ENCODE measurements at places on chromosomes 11 and 22.

DNA sequence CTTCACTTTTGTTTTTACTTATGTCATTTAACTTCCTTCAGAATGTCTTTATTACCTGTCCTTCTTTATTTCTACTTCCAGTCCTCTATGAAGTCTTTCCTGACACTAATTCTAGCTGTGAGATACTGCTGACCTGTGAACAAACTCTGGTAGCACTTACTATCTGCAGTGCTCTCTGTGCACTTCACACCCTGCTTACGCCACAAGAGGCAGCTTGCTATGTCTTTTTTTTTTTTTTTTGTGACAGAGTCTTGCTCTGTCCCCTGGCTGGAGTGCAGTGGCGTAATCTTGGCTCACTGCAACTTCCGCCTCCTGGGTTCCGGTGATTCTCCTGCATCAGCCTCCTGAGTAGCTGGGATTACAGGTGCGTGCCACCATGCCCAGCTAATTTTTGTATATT, 10.7 kb downstream of the STIM1 start:
- DNase-seq: no peak

DNA sequence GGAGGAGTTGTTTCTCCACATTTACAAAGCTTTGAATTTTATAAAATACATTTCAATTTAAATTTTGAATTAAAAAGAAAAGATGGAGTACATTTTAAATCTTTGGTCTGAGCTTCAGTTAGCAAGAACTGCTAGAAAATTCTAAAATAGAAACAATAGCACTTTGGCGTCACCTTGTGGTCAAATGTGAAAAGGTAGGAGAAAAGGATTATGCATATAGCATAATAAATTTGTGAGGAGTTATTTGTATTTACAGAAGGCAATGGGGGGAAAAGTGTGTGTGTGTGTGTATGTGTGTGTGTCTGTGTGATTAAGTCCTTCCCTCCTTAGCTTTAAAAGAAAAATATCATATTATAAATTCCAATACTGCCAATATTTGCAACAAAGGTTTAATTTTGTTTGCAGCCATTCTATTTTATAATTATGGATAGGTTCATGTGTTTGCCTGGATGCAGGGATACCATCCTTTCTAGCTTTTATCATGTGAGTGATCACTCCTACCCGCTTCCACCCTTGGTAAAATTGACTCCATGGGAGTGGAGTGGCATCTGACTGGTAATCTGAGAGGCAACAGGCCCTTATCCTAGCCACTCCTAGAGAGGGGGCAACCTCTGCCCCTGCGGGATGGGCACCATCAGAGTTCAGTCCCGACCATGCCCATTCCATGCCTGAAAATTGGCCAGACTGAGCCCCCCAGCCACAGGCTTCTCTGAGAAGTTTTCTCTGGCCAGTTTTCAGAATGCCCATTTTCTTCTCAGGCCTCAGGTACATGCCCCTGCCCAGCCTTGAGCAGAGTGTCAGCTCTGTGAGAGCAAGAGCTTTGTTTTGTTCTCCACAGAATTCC, 13.6 kb upstream of the LGR4 start:
- peak; percentile 73 for DNase-seq

DNA sequence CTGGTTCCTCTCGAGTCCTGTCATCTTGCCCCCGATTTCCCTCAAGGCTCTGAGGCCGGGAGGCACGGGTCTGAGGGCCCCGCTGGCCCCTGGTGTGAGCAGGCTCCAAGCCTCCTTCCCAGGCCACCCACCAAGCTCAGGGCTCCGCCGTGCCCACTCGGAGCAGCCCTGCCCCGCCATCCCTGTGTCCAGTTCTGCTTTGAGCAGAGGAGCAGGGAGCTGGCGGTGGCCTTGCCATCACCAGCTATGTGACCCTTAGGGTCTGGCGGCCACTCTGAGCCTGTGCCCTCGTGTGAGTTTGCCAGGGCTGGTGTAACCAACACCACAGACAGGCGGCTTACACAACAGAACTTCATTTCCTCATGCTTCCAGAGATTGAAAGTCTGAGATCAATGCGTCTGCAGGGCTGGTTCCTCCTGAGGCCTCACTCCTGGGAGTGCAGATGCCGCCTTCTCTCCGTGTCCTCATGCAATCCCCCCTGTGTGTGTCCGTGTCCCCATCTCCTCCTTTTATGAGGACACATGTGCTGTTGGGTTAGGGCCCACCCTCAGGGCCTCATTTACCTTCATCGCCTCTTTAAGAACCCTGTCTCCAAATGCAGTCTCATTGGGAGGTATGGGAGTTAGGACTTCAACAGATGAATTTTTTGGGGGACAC, 36.5 kb upstream of the CELSR1 start:
- DNase-seq: no peak

DNA sequence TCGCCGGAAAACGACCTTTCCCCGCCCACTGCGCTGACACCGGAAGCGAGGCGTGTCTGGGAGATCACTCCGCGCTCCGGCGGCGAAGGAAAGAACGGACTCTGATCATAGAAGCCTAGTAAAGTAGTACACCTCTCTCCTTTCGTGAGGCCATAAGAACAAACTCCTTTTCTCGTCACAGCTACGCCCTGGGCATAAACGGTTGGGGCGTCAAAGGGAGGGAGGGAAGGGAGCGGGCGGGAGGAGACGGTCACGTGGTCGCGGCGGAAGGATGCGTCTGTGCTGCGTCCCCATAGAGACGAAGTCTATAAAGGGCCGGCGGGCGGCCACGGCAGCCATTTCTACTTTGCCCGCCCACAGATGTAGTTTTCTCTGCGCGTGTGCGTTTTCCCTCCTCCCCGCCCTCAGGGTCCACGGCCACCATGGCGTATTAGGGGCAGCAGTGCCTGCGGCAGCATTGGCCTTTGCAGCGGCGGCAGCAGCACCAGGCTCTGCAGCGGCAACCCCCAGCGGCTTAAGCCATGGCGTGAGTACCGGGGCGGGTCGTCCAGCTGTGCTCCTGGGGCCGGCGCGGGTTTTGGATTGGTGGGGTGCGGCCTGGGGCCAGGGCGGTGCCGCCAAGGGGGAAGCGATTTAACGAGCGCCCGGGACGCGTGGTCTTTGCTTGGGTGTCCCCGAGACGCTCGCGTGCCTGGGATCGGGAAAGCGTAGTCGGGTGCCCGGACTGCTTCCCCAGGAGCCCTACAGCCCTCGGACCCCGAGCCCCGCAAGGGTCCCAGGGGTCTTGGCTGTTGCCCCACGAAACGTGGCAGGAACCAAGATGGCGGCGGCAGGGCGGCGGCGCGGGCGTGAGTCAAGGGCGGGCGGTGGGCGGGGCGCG, at the start of gene ATF4:
Gene ATF4 (plus strand): TSS at position 337 of the 880 bp plus-strand sequence. CDS start 884 bp downstream, outside the sequence.
- DNase-seq: peak; percentile 91

GRCh38 chr22:24183321-24184031, 2.2 kb downstream of the SUSD2 start:
- DNase-seq: no peak

GRCh38 chr11:19666951-19667350, 45.7 kb upstream of the NAV2 start:
- DNase-seq: no peak

DNA sequence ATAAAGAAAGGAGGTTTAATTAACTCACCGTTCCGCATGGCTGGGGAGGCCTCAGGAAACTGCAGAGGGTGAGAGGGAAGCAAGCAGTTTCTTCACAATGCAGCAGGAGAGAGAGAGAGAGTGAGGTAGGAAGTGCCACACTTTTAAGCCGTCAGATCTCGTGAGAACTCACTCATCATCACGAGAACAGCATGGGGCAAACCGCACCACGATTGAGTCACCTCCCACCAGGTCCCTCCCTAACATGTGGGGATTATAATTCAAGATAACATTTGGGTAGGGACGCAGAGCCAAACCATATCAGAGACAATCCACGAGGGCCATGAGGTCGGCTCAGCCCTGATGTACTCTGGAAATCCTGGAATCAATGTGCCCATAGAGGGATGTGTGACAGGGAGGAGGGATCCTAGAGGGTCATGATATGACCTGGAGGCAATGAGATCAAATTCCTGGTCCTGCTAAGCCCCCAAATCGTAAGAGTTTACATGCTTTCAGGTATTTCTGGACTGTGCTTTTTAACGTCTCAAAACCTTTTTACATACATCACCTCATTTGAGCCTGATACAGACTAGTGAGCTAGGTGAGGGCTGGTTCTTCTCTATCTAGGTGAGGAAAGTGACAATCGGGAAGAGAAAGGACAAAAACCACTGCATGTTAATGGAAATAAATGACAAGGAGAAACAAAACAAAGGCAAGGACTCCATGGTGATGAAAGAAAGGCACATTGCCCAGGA, 19.5 kb upstream of the RASSF10 start:
- no peak for DNase-seq

DNA sequence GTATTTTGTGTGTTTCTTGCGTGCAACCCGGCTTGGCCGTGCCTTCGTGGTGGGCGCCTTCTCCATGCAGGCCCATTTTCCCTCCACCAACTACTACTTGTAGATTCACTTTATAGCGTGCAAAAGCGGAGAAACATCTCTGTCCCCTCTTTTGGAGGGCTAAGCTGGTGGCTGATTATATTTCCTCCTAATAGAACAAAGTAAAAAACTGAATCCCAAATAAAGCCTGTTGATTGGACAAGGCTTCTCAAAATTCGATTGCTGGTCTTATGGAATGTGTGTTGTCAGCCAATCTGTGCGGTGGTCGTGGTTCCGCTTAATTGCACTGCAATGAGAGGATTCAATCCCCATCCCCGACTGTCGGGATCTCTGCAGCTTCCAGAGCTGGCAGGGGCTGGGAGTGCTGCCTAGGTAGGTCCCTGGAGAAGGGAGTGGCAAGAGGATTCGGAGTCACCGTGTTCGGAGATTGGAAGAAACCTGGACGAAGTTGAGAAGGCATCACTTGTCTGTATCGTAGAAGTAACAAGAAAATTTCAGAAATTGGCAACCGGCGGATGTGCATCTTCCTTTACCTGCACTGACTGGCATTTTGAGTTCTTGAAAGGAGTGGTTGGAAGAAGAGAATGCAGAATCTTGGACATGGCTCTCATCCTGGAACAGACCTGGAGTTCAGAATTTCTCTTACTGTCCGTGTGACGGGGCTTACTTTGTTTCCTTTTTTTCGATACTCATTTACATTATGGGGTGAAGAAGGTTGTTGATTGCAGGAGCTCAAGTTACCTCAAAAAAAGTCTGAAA, 1.1 kb downstream of the HMGXB4 start:
- peak; percentile 11 for DNase-seq

- no peak for DNase-seq
Measured at GRCh38 chr11:13357232-13357631, 79.6 kb downstream of the BMAL1 start.

GRCh38 chr11:63508009-63508408, 2.1 kb downstream of the LGALS12 start:
- no peak for DNase-seq

DNA sequence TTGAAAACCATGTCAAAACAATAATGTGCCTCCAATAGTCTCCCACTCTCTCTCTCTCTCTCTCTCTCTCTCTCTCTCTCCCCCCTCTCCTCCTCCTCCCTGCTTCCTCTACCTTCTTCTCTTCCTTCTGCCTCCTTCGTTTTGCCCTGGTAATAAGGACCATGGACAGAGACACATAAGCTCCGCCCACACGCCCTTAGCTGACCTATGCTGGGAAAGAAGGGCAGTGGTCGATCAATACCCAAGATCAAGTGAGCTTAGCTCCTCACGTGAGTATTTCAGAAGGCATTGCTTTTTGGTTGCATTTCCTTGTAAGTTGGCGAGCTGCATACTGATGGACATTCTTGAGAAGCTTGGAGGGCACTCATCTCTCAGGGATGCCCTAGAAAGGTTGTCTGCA, 194.8 kb downstream of the MIAT start:
- DNase-seq: no peak

DNA sequence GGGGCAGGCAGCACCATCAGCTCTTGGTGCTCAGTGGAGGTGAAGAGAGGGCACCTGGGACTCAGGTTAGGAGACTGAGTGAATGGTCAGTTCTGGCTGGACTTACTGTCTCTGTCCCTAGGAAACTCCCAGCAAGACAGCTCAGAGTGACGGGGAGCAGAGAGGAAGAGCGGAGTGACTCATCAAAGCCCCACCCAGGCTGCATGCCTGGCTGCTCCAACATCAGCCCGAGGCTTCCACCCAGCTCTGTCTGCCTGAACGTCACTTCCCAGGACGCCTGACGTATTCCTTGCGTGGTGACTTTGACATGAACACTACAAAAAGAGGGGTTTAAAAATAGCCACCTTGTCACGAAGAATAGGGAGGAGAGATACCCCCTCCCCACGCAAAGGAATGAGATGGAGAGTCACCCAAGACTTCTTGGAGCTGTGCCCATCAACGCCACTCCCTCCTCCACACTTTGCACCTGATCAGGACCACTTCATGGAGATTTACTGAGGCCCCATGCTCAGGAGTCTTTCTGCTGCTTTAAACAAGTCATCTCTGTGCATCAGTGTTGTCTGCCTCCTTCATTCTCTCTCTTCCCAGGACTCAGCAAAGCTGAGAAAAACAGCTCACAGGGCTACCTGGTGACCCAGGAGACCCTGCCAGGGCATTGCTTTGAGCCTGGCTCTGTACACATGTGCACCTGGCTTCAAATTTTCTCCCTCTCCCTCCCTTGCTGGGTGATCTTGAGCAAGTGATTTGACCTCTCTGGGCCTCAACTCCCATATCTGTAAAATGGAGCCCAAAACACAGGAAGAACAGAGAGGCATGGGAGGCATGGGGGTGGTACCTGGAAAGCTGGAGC, 83.1 kb downstream of the MN1 start:
- DNase-seq: no peak

DNA sequence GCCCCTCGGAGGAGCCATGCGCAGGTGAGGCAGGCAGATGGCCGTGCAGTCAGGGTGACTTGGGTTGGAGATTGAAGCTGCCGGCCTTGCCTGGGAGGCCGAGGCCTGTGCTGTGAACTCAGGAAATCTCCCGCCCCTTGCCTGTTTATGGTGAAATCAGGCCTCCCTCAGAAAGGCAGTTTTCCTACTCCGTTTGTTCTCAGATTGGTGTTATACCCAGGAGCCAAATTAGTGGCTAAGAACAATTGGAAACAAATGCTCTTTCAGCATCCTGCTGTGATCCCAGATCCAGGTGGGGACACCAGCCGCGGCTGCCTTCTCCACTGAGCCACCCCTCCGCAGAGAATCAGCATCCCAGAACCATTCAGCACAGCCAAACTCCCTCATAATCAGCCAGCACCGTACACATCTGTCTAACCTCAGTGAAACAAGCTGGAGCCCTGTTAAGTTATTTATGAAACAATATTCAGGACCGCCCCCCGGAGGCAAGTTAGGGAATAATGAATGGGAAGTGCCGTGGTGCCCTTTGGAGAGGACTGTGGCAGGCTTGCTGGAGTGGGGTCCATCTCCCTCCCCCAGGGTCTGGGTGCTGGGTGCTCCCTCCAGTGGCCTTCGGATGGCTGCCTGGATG, 60.0 kb downstream of the PKNOX2 start:
- DNase-seq: no peak

DNA sequence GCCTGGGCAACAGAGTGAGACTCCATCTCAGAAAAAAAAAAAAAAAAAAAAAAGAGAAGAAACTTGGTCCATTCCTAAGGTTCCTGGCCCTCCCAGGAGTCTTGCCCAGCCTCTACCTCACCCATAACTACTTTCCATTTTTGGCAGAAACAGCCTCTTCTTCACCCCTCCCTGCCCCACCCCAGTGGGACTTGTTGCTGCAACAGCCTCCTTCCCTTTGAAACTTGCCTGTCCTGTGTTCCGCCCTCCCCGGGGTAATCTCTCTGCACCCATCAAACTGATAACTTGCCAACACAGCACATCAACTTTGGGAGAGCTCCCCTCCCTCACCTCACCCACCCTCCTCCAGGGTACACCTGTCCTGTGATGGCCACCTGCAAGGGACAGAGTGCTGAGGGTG, 10.0 kb upstream of the FAM83F start:
- DNase-seq: no peak
